Testis (tissue), 5 donors: ENCODE measurements at places on chromosomes 1 and 21. TPM values are rescaled to one million over a fixed set of nuclear protein-coding genes. Genes with fewer than 3 reads are reported as not detected.

DNA sequence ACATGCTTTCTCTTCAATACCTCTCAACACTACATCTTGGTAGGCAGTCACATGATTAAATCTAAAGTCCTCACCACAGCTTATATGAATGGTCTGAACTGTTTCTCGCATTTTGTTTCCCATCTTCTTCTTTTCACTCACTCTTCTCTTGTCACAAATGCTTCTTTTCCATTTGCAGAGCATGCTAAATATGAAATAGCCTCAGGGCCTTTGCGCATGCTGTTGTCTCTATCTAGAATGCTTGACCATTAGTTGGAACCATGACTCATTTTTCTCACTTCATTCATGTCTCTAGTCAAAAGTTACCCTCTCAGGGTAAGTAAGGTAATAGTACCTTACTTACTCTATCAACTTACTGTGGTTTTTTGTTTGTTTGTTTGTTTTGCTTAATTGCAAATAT is 239.7 kb downstream of the PTPRC start:
- no peak for DNase-seq
- no peaks in the 10 kb centered on the region for H3K27me3 ChIP-seq
- H3K27ac ChIP-seq, result no peak overlapping the region
- H3K36me3 ChIP-seq, result no peaks in the 10 kb centered on the region
- no peaks in the 10 kb centered on the region for H3K4me1 ChIP-seq

Gene HSD11B1
- 18.0 TPM for total RNA-seq

DNA sequence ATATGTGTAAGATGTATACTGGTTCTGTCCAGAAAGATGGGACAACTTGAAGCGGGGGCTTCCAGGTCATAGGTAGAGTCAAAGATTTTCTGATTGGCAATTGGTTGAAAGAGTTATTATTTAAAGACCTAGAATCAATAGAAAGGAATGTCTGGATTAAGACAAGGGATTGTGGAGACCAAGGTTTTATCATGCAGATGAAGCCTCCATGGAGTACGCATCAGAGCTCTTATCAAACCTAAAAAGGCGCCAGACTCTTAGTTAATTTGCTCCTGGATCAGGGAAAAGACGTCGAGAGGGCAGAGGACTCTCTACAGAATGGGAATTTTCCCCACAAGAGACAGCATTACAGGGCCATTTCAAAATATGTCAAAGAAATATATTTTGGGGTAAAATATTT is 23.7 kb upstream of the ETV3 start:
- H3K36me3 ChIP-seq, result no peaks in the 10 kb centered on the region
- no peak overlapping the region for H3K27ac ChIP-seq
- no peaks in the 10 kb centered on the region for H3K27me3 ChIP-seq
- no peak for DNase-seq
- H3K4me1 ChIP-seq, result peaks cover 4% of the 10 kb centered on the region

Gene CLEC20A
- 1.1 TPM for total RNA-seq

Gene RIPK4
- total RNA-seq, result 5.9 TPM

Gene PDIK1L
- total RNA-seq, result 11.7 TPM

- no peak overlapping the region for H3K4me3 ChIP-seq
- peaks cover 38% of the 10 kb centered on the region for H3K4me1 ChIP-seq
- H3K27me3 ChIP-seq, result no peaks in the 10 kb centered on the region
- DNase-seq, result peak; percentile 70
Observed at GRCh38 chr1:19651141-19651737, 7.1 kb downstream of the NBL1 start.

- no peak for DNase-seq
- no peak overlapping the region for H3K4me3 ChIP-seq
- no peaks in the 10 kb centered on the region for H3K36me3 ChIP-seq
- H3K27ac ChIP-seq, result no peak overlapping the region
Observed at GRCh38 chr1:177354247-177354646, 183.5 kb downstream of the BRINP2 start.

Gene SPRR1B
- total RNA-seq, result not detected

- DNase-seq, result peak; percentile 77
- no peaks in the 10 kb centered on the region for H3K36me3 ChIP-seq
- H3K4me3 ChIP-seq, result no peak overlapping the region
- no peaks in the 10 kb centered on the region for H3K4me1 ChIP-seq
- H3K27ac ChIP-seq, result no peak overlapping the region
Observed at GRCh38 chr1:44594871-44595735, 79.2 kb downstream of the TMEM53 start.

GRCh38 chr1:224430511-224431113 is 4.0 kb downstream of the WDR26 start:
- no peak overlapping the region for H3K27ac ChIP-seq
- peaks cover 25% of the 10 kb centered on the region for H3K4me1 ChIP-seq
- H3K27me3 ChIP-seq, result no peaks in the 10 kb centered on the region
- no peak overlapping the region for H3K4me3 ChIP-seq
- no peak for DNase-seq

DNA sequence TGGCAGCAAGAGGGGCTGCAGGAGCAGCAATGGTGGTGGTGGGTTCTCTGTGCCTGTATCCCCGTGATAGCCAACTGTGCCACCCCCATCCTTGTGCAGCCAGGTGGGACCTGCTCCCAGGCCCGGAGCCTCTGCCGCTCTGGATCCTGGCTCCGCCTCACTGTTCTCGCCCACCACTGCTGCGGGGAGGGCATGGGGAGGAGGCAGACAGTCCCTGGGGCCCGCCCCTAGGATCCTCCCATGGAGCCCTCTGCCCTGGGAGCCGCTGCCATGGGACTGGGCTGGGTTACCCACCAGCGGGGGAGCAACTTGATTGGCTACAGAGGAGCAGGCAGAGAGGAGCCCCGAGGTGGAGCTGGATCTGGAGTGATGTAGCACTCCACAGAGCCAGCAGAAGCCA is 31.6 kb downstream of the CD1D start:
- no peak overlapping the region for H3K27ac ChIP-seq
- no peaks in the 10 kb centered on the region for H3K4me1 ChIP-seq
- no peak for DNase-seq
- H3K27me3 ChIP-seq, result no peaks in the 10 kb centered on the region
- no peaks in the 10 kb centered on the region for H3K36me3 ChIP-seq

GRCh38 chr1:48261881-48262400 is 39.4 kb downstream of the SLC5A9 start:
- H3K4me3 ChIP-seq, result no peak overlapping the region
- DNase-seq, result no peak
- H3K27ac ChIP-seq, result no peak overlapping the region
- H3K36me3 ChIP-seq, result no peaks in the 10 kb centered on the region

Gene RGS16
- total RNA-seq, result 1.3 TPM
